Activated CD4-positive, alpha-beta T cell treated with anti-CD3 and anti-CD28 coated beads, Interleukin-2, amount 50 U/mL, for 24 hours (primary cell): ENCODE measurements at places on chromosomes 3 and 15.

- DNase-seq = no peak
Observed at GRCh38 chr3:70094197-70094596, 94.7 kb downstream of the SAMMSON start.

DNA sequence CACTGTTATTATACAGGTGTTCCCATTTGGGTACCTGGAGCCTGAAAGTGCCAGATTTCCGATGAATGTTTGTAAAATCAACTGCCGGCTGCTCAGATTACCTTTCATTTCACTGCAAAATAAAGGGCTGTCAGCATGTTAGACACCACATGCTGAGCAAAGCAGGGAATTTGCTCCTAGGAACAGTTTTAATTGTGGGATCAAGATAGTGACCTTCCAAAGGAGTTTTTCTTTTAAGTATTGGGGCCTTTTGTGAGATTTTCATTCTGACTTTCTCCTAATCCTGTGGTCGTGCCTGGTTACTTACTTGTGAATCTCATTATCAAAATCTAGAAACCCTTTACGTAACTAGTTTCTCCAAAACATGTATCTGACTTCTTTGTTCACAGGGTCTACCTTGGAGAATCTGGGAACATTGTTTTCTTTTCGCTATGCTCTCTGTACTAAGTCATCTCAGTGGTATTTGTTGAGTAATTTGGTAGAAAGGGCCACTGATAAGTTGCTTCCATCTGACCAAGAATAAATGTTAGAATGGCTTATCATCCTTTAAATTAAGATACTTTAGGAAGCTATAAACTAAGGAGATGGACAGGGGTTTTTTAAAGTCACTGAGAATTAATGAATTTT lies 40.8 kb upstream of the LRTM1 start:
- DNase-seq = no peak

DNA sequence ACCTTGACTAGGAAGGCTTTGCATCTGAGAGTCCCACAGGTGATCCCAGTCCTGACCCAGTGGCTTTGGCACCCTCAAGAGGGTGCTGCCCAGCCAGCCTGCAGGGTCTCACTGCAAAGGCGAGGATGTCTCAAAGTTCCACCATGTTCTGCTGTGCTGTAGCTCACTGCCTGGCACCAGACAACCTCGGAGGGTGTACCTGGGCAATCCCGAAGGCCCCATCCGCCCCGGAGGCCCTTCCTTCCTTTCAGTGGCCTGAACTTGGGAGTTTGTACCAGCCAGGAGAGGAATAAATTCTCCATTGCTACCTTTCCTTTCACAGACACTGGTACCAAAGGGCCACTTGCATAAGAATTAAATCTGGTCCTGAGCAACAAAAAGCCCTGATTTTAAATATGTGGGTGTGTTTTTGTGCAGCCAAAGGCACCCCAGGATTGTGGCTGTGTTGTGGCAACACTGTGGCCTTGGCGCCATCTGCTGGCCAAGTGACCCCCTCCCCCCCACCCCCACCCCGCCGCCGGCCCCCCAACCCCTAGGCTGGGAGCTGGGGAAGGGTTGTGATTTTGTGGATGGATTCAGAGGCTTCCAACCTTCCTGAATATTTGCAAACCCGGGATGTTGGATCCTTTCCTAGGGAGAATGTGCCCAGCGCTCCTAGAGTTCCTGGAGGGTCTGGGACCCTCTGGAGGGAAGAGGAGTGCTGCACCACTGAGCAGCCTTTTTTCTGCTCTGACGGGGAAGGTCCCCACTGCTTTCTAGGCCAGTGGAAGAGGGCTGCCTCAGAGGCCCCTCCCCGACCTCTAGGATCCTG lies 9.7 kb upstream of the PTPN23 start:
- DNase-seq = no peak

- no peak for DNase-seq
Observed at GRCh38 chr3:161142486-161142885, 37.3 kb upstream of the B3GALNT1 start.

DNA sequence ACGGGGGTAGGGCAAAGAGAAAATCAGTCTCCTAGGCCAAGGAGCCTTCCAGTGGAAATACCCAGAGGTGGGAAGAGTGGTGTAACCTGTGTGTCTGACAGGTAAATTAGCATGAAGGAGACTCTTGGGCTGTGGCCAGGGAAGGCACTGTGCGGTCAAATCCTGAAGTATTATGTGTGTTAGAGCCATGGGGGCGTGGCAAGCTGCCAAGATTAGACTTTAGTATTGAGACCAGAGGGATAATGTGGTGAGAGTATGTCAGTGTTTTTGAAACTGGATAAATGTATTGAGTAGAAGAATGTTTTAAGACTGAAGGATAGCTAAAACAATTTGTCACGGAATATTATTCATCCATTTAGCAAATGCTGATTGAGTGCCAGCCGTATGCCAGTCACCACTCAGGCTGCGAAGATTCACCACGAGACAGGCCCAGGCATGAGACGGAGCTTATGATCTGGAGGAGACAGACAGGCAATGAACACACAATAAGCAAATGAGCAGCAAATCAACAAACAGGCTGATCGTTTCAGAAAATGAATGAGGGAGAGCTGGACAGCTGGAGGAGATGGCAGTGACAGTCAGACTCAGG lies 445.9 kb downstream of the MCTP2 start:
- no peak for DNase-seq

GRCh38 chr3:34174740-34175139 lies 376.3 kb downstream of the PDCD6IP start:
- DNase-seq = no peak

DNA sequence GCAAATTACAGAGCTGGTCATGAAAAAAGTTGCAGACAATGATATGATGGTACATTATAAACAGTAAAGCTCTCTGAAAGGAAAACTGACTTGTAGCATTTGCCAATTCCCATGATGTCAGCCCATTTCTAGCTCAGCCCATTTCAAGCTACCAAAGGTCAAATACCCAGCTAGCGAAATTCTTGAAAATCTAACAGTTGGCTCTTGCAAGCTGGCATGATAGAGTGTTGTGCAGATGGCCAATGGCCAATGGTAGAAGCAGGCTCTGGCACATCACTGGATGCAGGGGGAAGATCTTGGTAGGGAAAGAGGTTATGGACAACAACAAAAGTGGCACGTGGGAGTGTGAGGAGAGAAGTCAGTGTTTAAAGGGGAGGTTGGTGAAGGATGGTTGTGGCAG lies 36.7 kb downstream of the RASGRF1 start:
- DNase-seq = no peak

DNA sequence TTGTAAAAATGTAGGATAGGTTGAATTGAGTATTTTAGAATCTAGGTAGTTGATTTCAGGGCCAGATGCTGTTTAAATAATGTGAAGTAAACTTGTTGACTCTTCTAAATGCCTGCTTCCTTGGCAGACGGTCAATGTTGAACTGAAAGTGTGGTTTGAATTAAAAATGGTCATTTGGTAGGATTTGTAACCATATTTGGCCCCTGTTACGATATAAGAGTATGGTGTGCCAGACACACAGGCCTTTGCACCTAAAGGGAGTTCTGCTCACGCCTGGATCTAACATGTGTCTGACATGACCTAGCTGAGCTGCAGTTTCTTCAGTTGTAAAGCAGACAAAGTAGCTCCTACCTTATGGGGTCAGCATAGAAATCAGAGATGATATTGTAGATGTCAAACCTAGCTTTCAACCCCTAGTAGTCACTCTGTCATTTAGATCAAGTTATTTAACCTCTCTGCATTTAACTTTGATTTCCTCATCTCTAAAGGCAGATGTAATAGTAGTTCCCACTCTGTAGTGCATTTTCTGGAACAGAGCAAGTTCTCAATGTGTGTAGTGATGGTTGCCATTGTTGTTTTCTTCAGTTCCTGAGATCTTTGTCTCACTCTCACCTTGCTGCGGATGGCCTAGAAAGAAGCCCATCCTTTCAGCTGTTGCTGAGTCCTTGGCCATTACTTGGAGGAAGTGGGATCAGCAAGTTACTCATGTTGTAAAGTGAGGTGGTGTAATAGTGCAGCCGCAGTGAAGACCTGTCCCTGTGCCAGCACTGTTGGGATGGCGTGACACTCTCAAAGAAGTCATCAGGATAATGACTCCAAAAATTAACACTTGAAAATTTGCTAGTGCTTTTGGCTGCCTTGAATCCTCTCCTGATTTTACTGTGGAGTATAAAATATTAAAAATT lies 90.2 kb downstream of the GHSR start:
- DNase-seq = no peak

DNA sequence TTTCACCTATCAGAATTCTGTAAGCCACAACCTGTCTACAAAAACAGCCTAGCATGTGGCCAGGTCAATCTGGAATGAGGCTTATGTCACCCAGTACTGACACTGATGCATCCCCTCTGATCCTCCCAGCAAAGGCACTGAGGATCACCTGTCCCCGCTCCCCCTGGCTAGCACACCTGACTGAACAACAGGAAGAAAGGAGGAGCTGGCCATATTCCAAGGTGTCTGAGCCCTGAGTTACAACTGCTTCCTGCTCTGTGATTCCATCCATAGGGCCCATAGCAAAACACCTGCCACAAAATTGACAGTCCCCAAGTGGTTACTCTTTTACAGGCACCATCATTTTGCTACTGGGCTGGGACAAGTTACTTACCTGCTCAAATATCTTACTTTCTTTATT lies 555.5 kb upstream of the CFAP20DC start:
- DNase-seq = no peak

GRCh38 chr15:31155151-31155550 lies 53.6 kb upstream of the TRPM1 start:
- no peak for DNase-seq

GRCh38 chr15:78061963-78062427 lies 15.5 kb downstream of the TBC1D2B start:
- no peak for DNase-seq

GRCh38 chr15:95929232-95929846 lies 401.2 kb upstream of the NR2F2 start:
- DNase-seq = no peak

GRCh38 chr3:32467333-32468070 lies 35.1 kb downstream of the CMTM6 start:
- DNase-seq = peak; percentile 62

DNA sequence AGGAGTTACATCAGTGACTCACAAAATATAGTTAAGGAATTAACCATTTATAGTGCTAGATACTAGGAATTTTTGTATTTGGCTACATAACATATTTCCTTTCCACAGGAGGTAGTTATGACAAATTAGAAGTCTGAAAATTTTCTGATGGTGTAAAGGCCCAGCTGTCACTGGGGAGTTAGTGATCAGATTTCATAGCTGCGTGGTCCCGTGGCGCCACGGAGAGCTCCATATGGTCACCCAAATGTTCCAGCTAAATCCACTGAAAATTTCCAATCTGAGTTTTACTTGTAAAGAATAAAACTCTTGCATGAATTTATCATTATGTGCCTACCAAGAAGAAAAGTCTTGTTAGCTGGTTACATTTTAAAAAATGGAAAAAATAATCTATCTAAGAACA lies 368.9 kb upstream of the PLSCR5 start:
- DNase-seq = no peak

DNA sequence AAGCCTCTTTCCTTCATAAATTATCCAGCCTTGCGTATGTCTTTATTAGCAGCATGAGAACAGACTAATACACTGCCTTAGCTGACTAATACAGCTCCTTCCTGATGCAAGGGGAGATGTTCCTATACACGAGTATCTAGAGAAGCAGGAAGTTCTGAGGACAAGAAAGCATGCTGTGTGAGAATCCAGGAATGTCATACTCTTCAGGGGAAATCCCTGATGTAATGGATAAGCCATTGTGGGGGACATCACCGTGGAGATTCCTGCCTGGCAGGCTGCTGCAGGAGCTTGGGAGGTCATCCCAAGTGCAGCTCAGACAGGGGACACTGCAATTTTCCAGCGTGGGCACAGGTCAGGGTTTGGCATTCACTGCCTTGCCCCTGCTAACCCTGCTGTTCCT lies 476.9 kb downstream of the NR2F2 start:
- DNase-seq = no peak

GRCh38 chr3:194957743-194958240 lies 272.1 kb downstream of the FAM43A start:
- no peak for DNase-seq

- no peak for DNase-seq
Observed at GRCh38 chr15:45023659-45024225, 747 bp downstream of the SORD start.

GRCh38 chr3:156356537-156357363 lies 198.2 kb downstream of the SSR3 start:
- no peak for DNase-seq

DNA sequence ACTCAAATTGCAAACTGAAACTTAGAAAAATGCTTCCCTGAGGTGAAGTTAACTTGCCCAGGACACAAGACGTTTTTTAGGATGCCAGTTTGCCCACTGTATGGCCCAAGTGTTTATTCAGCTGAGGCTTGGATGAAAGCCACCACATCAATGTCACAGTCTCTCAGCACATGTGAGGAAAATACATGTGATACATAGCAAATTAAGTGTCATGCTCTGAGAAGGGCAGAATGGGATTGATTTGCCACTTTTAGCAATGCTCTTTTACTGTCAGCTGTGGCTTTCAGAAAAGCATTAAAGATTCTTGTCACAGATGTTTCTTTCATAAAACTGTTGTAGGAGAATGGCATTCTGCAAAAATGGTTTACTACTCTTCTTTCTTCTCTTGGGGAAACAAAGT lies 165.5 kb downstream of the ZIC1 start:
- no peak for DNase-seq
